ENCODE measurements at places on chromosomes 16 and 17.

GRCh38 chr16:88768071-88768783 lies 16.8 kb downstream of the PIEZO1 start:
- DNase-seq = no peak

DNA sequence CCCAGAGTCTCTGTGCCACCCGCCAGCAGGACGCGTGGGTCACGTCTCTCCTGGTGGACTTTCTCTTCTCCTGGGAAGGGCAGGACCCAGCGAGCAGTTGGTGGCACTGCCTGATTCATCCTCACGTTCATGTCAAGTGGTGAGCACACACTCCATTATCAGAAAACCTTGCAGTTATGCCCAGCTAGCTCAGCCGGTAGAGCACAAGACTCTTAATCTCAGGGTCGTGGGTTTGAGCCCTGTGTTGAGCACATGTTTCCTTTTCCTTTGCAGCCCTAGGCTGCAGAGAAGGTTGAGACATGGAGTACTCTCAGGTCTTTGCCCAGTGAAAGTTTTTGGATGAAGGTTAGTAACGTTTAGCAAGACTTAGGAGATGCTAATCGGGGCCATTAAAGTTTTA lies 8.0 kb downstream of the OR1F1 start:
- DNase-seq = no peak

DNA sequence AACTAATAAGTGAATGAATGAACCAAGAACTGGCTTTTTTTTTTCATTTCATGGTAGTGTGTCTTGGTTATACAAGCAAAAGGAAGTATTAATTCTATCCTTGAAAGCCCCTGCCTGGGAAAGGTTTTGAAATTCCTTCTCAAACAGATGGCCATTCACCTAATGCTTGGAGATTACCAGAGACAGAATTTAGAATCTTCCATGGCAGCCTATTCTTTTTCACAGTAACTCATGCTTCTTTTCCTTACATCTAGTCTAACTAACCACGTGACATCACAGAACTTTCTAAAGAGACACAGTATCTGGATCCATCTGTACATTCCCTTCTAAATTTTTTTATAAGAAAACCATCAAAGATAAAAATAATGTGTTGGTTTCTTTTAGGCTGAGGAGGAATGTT lies 151.6 kb downstream of the FTO start:
- no peak for DNase-seq

- DNase-seq = no peak
Measured at GRCh38 chr17:42548070-42548837, 4.5 kb upstream of the HSD17B1 start.

- no peak for DNase-seq
Measured at GRCh38 chr16:11550791-11551498, 35.8 kb downstream of the LITAF start.

- DNase-seq = no peak
Measured at GRCh38 chr17:48037838-48038323, 284 bp upstream of the COPZ2 start.

DNA sequence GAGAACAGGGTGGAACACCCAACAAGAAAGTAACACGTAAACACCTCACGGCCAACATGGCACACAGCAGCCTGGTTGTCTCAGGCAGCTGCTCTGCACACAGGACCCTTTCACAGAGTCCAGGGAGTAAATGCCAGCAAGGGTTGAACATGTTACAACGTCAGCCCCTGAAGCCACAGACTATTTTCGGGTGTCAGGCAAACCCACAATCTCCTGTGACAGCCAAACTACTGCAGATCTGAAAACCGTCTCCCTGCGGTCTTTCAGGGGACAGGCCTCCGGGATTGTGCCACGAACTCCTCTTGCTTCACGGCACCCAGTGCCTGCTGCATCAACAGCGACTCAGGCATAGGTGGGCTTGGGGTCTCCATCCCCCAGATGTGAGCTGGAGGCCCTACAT lies 127.7 kb downstream of the XYLT1 start:
- no peak for DNase-seq

DNA sequence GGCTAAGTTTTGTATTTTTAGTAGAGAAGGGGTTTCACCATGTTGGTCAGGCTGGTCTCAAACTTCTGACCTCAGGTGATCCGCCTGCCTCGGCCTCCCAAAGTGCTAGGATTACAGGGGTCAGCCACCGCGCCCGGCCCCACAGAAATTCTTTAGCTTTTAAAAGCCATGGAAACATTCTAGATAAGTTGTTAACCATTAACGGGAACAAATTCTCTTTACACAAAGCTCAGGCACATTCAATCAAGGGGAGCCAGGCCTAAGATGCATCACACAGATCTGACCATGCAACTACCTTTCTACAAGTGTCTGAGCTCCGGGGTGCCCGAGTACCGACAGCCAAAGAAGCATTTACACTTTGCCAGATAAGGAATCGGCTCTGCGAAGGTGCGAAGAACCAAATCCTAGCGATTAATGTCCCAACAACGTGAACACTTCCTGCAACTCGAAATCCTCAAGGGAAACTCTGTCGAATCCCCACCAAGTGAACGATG lies 1.0 kb downstream of the EMC8 start:
- DNase-seq = no peak

DNA sequence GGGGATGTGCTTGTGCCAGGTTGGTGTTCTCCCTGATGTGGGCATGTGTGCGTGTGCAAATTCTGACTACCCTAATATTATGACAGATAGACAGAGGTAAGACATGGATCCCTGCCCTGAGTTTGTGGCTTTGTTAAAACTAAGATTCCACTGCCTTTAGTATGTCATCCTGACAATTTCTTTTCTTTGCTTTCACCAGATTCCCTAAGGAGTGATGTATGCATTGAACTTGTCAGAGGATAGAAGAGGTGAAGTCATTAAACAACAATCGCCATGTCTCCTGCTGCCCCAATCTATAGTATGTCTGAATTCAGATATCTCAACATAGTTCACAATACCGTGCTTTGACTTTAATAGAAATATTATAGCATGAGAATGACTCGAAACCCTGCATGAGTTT lies 137.1 kb upstream of the ELAC2 start:
- no peak for DNase-seq

DNA sequence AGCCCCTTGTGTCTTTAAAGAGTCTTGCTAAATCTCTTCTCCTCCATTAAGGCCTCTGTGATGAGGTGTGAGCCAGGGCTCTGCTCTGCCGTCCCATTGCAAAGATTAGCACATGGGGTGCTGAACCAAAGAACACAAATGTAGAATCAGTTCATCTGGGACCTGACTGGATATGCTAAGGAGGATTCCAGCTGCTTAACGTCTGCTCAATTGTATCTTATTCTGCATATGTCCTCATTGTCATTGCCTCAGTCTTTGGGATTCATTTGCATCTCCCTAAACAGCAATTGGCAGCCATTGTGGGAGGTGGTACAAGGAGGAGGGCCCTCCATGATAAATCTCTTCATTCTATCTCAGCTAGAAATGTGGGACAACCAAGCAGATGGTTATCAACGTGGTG lies 106.3 kb upstream of the ADAMTS18 start:
- DNase-seq = no peak

DNA sequence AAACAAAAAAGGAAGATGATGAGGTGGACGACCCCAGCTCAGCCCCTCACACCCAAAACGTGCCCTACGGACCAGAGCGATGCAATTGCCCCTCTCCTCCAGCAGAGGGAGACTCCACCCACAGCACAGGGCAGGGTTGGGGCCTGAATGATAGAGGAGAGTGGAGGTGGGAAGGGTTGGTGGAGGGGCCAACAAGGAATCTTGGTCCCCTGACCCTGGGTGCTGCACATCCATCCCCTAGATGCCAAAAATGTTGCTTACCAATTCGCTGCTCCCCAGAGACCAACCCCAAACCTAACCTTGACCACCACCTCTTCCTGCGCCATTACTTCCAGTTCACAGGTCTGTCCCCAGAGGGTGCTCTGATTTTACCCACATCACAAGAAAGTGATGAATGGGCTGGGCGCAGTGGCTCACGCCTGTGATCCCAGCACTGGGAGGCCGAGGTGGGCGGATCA lies 12.9 kb downstream of the P2RX5 start:
- no peak for DNase-seq

- no peak for DNase-seq
Measured at GRCh38 chr17:81206657-81207056, 16.1 kb downstream of the CEP131 start.

- DNase-seq = no peak
Measured at GRCh38 chr16:67395105-67395457, 1.8 kb upstream of the TPPP3 start.

- no peak for DNase-seq
Measured at GRCh38 chr17:17725011-17725751, 43.9 kb downstream of the RAI1 start.

DNA sequence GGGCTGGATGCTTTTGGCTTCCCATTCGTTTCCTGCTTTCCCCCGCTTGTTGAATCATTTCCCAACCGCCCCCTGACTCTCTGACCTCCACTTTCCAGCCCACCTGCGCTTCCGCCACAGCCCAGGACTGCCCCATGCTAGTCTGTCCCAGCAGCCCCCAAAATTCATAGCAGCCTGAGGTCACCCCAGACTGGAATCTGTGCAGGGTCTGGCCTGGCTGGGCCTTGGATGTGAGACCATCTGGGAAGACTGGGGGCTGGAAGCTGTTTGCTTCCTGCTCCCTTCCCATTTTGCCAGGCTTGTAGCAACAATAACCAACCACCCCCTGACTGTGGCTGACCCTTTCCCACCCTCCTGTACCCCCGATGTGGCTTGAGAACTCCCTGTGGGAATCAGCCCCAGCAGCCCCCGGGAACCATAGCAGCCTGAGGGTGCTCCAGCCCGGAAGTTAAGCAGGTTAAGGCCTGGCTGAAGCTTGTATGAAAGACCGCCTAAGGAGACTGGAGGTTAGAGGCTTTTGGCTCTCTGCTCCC lies 2290.8 kb downstream of the TP53TG3F start:
- DNase-seq = no peak

- DNase-seq = no peak
Measured at GRCh38 chr16:58732545-58733247, 1.4 kb downstream of the GOT2 start.

- DNase-seq = no peak
Measured at GRCh38 chr17:49342575-49342936, 19.5 kb downstream of the ZNF652 start.

DNA sequence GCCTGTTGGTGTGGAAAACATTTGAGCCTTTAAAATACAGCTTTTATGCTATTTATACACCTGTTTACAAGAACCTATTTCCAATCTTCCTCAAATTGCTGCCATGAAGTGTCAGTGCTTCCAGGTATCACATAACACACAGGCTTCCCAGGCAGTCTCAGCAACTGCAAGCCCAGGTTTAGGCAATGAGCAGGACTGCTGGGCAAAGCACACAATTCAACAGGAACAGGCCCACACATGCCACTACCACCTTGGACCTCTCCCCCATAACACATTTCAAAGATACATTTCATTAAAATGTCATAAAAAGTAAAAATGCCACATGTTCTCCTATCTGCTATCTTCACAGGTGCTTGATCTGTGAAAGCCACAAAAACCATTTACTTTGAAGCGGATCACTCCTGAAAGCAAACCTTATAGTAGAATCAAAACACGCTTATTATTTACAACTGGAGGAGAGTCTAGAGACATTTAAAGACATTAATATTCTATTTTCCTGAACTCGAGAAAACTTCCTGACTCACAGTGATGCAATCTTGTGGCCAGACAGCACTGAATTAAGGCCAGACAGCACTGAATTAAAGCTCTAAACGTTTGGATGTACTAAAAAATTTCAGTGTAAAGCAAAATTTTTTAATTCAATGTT lies 31.5 kb downstream of the ANKFY1 start:
- DNase-seq = no peak

DNA sequence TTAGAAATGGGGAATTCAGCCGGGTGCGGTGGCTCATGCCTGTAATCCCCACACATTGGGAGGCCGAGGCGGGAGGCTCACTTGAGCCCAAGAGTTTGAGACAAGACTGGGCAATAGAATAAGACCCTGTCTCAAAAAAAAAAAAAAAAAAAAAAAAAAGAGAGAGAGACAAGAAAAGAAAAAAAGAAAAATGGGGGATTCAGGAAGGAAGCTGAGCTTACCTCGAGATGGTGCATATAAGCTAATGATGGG lies 150.8 kb upstream of the RPH3AL start:
- no peak for DNase-seq

DNA sequence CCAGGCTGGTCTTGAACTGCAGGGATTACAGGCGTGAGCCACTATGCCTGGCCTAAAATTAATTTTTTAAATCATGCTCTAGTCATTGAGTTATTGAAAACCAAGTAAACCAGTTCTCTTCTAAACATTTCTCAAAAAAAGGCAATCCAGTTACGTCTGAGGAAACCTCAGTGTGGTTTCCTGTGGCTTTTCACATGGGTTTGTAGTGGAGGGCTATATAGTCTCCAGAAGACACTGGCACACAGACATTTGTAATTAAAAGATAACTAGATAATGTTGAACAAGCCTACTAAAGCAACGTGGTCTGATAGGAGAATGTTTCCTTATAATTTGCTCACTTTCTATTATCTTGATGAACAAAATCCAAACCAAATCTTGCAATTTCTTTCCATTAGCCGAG lies 5.2 kb upstream of the TOB1 start:
- DNase-seq = no peak

DNA sequence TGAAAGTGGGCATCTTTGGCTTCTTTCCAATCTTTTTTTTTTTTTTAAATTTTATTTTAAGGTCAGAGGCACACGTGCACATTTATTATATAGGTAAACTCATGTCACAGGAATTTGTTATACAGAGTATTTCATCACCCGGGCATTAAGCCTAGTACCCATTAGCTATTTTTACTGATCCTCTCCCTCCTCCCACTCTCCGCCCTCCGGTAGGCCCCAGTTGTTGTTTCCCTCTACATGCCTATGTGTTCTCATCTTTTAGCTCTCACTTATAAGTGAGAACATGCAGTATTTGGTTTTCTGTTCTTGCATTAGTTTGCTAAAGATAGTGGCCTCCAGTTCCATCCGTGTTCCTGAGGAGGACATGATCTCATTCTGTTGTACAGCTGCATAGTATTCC lies 108.5 kb downstream of the CYB561 start:
- no peak for DNase-seq
